Kasumi-1 (cell line): ENCODE measurements at places on chromosomes 1 and 21.

DNA sequence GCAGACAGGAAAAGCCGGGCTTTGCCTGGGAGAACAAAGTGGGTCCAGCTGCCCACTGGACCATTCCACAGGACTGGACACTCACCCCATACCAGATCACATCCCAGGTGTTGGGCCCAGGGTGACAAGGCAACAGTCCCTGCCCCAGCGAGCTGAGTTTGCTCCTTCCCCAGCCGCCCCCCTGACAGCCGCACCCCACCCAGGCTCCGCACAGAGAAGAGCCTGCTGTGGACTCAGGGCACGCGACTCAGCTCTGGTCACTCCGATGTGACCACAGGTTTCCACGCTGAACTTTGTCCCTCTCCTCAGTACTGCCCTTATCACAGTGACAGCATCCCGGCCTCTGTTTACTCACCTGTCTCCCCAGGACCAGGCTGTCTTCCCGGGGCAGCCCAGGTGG is 1.2 kb downstream of the BMP8B start:
- no peak for DNase-seq

DNA sequence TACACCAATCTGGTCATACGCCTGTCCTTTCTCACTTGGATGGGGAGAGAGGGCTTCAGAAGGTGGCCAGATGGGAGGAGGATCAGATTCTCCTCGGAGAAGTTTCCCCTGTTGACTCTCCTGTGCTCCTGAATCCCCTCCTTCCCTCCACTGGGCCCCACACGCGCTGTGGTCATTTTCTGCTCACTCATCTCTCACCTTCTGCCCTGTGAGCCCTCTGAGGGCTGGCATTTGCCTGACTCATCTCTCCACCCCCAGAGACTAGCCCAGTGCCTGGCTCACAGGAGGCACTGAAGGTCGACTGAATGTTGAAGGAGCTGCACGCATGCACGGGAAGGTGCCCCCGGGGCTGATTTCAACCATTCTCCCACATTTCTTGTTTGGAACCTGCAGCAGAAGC is 14.2 kb downstream of the ABCA4 start:
- no peak for DNase-seq

DNA sequence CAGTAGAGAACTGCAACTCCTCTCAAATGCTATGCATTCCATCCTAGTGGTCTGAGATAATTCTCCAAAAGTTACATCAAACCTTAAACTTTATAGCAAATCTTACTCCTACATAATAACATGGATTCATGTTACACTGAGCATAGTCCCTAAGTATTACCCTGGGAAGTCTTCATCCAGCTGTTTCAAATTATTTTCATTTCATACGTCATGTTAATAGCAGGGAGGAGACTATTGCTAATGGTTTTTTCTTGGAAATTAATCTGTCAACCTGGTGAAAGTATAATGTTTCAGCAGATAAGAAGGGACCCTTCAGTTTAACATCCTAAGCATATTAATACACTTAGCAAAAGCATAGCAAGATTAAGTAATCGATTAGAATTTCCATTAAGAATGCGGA is 318.1 kb downstream of the USP25 start:
- DNase-seq, result no peak

DNA sequence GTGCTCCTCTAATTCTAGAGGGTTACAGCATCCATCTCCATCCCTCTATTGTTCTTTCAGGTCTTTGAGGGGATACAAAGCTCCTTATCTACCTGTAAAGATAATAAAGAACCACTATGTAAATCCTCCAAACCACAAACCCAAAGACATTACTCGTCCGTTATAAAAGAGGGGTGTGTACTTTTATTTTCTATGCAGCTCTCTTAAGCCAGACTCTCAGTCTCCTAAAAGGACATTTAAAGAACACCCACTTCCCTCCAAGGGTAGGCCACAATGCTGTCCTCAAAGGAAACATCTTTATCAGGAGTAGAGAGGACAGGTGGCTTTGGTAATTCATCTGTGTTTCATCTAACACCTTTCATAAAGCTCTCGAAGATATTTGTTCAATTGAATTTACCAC is 67.9 kb upstream of the DYNLT5 start:
- DNase-seq, result no peak

DNA sequence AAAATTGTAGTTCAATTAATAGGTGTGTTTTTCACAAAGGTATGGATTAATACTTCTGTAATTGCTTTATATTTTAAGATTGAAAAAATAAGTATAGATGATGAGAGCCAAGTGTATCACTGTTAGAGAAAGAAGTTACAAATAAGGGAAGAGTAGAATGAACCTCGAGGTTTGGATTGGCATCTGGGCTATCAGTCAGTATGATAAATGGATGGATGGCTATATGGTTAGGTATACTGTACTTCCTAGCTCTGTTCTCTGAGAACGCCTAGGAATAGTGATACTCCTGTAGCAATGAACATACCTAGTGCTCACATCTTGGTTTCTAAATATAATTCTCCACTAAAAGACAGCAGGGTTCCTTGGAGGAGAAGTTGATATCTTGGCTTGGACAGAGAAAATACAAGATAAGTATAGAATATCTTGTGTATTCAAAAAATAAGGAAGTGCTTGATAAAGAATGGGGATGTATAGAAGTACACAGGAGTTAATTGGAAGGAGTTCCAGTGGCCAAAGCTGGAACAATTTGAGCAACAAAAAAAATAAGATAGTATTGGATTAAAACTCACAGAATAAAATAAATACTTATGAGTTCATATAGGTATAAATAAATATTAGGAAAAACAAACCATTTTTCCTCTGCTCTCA is 12.4 kb downstream of the IPO9 start:
- DNase-seq, result peak; percentile 17

DNA sequence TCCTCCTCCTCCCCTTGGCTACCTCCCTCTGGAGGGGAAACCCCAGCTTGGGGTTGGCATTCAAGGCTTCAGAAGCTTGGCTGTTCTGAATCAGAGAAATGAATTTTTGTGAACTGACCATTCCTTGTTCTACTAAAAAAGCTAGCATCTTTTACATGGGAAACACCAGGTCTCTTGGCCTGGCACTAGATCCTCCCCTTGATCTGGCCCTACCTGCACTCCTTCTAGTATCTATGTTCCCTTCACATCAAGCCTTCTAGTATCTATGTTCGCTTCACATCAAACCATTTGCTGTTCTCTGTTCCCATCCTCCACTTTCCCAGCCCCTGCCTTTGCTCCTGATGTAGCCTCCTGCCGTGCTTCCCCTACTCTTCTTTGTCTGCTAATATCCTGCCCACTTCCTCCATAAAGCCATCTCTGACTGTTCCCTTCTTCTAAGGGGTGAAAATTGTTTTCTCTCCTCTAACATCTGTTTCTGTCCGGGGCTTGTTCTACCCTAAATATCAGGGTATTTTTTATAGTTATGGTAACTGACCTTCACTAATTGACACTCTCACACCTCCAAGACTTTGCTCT is 25.8 kb downstream of the FAM151A start:
- peak; percentile 14 for DNase-seq

DNA sequence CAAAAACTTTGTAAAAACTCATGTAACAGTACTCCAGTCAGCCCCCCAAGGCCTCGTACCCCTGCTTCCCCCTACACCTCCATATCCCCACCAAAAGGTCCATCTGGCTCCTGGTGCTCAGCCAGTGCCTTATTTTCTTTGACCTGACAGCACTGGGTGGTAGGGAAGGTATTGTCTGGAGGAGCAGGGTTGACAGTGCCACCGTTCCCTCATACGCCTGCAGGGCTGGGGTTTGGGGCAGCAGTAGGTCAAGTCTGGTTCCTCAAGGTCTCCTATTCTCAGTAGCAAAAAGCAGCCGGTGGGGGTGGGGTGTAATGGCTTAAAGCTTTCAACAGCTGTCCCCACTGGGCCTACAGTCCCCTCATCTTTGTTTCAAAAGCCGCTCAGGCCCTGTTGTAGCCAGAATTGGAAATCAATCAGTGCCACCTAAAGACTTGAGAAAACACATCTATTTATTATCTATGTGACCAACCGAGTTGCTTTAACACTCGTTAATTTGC is 25.3 kb upstream of the TTF2 start:
- DNase-seq, result no peak

- no peak for DNase-seq
Observed at GRCh38 chr1:246591504-246591903, 25.2 kb downstream of the CNST start.

DNA sequence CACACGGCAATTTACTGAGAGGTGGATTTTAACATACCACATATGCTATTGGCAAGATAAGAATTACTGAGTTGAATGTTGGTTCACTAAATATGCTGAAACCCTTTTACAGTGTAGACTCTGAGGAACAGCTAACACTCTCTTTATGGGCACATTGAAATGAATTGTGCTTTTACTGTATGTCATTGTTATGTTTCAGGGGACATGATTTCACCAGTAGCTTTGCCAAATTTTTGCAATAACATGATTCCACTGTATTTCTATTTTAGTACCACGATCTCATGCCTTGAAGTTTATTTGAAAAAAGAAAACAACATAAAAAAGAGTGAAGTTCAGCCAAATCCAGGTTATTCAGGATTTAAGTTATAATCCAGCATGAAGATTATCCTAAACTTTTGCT is 188.5 kb downstream of the HLX start:
- DNase-seq, result no peak

DNA sequence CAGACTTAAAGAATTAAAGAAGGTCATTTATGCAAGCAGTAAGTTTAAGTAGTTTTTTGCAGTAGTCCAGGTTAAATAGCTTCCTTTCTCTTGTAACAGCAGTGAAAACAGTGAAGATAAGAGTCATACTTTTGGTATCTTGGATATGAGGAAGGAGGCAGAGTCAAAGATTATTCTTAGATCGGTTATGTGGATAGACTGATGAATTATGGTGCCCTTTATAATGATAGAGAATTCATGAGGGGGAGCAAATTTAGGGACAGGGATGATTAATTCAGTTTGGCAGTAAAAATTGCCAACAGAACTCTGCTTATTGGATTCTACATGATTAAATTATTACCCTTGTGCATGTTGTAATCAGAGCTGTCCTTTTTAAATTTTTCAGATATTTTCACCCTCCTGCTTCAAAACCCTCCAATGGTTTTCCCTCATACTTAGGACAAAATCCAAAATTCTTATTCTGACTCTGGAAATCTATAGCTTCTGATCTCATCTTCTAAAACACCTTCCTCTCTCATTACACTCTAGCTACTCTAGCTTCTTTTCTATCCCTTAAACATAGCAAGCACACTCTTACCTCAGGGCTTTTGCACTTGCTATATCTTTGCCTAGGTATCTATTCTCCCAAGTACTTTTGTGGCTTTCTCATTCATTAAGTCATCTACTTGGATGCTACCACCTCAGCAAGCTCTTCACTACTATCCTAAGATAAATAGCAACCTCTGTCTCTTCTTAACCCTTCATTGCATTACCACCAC is 79.8 kb downstream of the PKN2 start:
- no peak for DNase-seq

- no peak for DNase-seq
Observed at GRCh38 chr1:17616731-17617279, 77.3 kb downstream of the ARHGEF10L start.
